ENCODE measurements at places on chromosomes 7 and 10.

- no peak for DNase-seq
Measured at GRCh38 chr10:98980353-98980752, 255.3 kb downstream of the HPSE2 start.

DNA sequence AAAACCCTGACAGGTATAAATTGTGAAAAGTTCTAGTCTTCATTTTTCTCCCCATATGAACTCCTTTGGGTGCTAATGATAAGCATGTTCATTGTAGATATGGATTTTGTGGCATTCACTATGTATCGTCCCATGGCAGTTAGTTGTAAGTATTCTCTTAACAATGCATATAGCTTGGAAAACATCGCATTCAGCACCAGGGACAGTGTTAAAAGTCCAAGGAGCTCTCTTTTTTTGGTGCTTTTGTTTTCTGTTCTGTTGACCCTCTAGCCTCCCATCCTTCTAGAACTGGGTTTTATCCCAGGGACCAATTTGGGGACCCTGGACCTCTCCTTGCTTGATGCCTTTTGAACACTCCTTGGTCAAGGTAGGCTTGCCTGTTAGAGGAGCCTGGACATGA lies 37.7 kb downstream of the INSYN2A start:
- DNase-seq, result no peak

GRCh38 chr10:12409161-12409560 lies 59.8 kb downstream of the CAMK1D start:
- DNase-seq, result no peak

DNA sequence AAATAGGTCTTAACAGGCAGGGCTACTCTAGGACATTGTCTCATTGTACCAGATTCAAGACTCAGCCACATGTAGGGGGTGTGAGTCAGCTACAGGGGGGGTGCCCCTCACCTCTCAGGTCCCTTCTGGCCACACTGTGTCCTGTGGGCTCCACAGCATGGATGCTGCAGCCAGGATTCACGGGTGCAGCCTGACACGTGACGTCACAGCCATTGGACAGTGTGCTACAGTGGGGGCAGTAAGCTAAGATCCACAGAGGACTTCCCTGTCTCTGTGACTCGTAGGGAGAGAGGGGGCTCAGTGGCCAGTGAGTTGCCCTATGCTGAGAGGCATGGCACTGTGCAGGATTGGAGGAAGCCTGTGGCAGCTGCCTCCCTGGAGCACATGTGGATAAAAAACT lies 77.9 kb downstream of the TMEM178B start:
- DNase-seq, result no peak
